ENCODE measurements at places on chromosomes 16 and 17. TPM values are rescaled to one million over a fixed set of nuclear protein-coding genes. Genes with fewer than 3 reads are reported as not detected.
A peak's percentile ranks its signal among the peaks of the same experiment; 100 is the strongest.

DNA sequence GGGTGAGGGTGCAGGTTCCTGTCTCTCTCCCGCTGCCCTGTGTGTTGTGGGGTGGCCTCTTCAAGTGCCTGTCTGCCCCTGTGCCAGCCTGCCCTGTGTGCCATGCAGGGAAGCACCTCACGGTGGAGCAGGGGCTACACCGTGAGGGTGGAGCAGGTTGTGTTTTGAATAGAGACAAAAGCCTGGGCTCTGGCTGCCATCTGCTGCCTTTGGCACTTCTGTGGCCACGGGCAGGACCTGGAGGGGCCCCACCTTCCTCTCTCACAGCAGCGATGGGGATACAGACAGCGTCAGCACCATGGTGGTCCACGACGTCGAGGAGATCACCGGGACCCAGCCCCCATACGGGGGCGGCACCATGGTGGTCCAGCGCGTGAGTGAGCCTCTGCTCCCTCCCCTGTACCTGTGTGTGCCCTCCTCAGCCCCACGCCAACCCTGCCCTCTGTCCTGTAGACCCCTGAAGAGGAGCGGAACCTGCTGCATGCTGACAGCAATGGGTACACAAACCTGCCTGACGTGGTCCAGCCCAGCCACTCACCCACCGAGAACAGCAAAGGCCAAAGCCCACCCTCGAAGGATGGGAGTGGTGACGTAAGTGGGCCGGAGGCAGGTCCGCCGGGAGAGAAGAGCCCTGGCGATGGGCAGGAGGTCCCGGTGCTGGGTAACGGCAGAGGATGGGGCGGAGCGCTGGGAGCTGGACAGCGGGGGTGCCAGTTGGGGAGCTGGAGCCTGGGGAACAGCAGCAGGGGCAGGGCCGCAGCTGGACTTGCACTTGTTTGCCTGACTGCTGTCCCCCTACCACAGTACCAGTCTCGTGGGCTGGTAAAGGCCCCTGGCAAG, 5.4 kb upstream of the C17orf107 start:
- DNase-seq = no peak

- DNase-seq = no peak
These were observed 12.8 kb downstream of the ATPAF2 start for GRCh38 chr17:18025945-18026776.

- DNase-seq = no peak
These were observed 71.9 kb upstream of the GAS7 start for GRCh38 chr17:10270258-10270657.

DNA sequence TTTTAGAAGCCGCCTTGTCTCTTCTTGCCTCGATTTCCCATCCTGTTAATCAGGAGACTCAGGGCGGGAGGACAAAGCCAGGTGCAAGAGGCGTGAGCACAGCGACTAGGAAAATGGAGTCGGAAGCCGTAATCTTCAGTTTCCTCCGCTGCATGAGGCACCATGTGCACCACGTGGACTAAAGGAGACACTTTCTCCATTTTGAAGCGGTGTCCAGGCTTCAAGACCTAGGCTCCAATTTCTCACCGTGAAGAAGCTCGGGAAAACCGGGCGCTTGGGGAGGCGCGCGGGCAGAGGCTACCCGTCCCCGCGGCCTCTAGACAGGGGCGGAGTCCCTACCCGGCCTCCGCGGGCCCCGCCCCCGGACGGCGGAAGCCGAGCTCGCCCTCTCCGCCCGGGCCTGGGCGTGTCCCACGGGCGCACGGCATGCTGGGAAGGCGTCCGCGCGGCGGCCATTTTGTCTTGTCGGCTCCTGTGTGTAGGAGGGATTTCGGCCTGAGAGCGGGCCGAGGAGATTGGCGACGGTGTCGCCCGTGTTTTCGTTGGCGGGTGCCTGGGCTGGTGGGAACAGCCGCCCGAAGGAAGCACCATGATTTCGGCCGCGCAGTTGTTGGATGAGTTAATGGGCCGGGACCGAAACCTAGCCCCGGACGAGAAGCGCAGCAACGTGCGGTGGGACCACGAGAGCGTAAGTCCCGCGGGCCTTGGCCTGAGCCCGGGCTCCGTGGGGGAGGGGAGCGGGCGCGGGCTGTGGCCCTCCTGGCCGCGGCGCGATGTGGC, at the start of gene LUC7L3:
LUC7L3 (plus strand) TSS at position 460 of the 780 bp plus-strand sequence; CDS start at position 590, 130 bp downstream.
- DNase-seq = peak; percentile 95

DNA sequence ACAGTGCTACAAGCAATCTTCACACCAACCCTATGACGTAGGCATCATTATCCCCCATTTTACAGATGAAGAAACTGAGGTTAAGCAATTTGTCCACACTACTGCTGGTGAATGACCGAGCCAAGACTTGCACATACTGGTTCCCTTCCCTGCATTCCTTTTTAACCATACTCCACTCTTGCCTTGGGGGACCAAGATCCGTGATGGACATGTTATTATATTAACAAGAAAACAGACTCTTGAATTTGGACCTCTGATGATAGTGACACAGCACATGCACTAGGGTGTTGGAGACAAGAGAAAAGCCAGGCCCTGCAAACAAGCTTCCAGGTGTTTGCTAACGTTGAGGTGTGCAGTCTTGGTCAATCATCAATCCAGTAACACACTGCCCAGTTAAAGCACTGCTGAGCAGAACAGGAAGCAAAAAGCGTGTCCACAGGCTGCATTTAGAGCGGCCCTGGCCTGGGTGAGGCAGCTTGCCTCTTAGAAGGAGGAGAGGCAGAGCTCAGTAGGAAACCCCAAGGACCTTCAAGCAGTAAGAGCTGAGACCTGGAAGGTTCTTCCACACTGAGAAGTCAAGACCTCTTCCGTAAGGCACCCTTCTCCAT, 36.7 kb downstream of the HNF1B start:
- DNase-seq = no peak

GRCh38 chr17:16282522-16282921, 65.5 kb downstream of the PIGL start:
- DNase-seq = no peak

DNA sequence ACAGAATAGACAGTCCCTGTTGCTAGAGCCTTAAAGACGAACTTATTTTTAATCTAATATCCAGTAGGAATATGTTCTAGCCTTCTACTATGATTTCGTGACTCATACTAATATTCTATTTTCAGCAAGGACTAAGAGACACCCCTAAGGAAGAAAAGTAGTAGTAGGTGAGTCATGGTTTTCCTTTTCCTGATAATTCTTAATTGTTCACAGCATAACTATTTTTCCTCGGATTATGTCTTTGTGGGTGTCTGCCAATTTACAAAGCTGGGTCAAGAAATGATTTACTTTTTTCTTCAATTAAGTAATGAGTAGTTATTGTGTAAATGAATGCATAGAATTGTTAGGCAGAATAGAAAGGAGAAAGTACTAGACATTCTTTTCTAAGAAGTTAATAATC, 292.2 kb downstream of the TOX3 start:
- DNase-seq = no peak

DNA sequence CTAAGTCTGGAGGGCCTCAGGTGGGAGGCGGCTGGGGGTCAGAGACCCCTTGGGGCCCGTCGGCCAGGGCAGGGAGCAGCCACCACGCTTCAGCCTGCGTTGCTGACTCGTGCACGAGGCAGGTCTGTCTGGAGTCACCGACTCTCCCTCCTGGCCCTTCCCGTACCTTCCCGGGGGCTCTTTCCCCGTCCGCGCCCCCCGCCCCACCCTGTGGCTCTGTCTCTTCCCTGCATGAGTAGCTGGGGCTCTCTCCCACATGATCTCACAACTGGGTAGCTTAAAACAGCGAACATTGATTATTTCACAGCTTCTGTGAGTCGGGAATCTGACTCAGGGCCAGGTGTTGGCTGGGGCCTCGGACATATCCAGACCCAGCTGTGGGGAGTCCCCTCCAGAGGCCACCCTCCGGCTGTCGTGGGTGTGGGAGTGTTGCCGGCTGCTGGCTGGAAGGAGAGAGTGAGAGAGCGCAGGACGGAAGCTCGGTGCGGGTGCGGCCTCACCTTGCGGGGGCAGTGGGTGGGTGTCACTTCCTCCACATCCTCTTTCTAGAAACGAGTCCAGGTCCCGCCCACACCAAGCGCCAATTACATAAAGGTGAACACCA, 17.3 kb downstream of the BAHCC1 start:
- no peak for DNase-seq

The SLC38A7 gene
- total RNA-seq = 27.8 TPM

The TADA2A gene
- 14.5 TPM for total RNA-seq

The CACNG3 gene
- total RNA-seq = 0.12 TPM

The KRT24 gene
- total RNA-seq = not detected

The DNAI2 gene
- total RNA-seq = not detected

The MYBBP1A gene
- 213 TPM for total RNA-seq

The TAX1BP3 gene
- 134 TPM for total RNA-seq

The KRTAP2-2 gene
- not detected for total RNA-seq
